Activated T-helper 9 cell treated with anti-CD3 and anti-CD28 coated beads, Interleukin-2, amount 50 U/mL, for 16 hours (primary cell): ENCODE measurements at places on chromosomes 7 and 10.

GRCh38 chr7:6209340-6209739 is 63.1 kb downstream of the CYTH3 start:
- no peak for DNase-seq

- no peak for DNase-seq
Observed at GRCh38 chr10:108363576-108363975, 1199.1 kb upstream of the SORCS1 start.

DNA sequence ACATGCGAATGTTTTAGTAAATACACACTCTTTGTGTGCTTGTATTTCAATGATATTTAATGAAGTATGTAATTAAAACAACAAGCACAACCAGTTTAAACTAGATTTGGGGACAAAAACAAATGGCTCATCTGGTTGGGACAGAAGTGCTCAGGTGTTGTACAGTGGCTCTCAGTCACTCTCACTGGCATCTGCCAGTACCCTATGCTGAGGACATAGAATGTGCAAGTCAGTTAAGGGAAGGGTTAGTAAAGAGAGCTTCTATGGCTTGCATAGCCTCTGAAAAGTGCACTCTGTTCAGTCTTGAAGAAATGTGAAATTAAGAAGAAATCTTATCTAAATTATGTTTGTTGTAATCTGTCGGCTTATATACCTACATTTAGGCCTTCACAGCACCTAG is 183.0 kb downstream of the LRRC4 start:
- DNase-seq = no peak

- no peak for DNase-seq
Observed at GRCh38 chr10:128245026-128245425, 118.8 kb upstream of the MKI67 start.

DNA sequence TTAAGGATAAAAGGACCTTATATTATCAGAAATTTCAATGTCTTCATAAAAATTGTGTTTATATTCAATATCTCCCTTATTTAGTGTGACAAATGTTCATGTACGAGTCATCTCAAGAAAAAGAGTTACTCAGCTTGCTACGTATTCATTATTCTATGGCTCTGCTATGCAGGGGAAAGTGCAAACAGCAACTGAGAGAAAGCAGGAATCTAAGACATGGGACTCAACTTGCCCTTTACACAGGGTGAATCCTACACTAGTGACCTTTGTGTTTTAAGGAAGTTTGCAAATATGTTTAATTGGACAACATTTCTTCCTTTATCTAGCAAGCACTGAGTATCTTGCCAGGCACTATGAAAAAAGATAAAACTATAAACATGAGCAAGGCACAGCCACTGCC is 104.7 kb downstream of the NPSR1 start:
- DNase-seq = no peak

- no peak for DNase-seq
Observed at GRCh38 chr7:129975309-129975708, 22.5 kb upstream of the UBE2H start.

GRCh38 chr10:101091546-101092290 is 29.9 kb downstream of the KAZALD1 start:
- no peak for DNase-seq

- no peak for DNase-seq
Observed at GRCh38 chr10:77168161-77168560, 469.4 kb downstream of the KCNMA1 start.

DNA sequence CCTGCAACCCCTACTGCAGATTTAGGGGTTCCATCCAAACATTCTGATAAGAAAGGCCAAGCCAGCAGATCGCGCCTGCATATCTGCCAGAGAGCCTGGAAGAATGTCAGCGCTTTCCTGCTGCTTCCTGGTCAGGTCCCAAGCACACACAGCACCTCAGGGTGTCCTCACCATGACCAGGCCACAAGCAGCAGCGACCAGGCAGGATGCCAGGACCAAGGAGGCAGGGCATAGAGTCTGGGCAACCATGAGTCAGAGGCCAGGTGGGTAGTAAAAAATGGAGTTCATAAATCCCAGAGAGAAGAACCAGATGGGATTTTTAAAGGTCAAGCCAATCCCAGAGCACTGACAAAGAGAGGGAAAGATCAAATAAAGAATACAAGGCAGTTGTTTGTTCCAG is 5.5 kb upstream of the FAM131B start:
- no peak for DNase-seq

- no peak for DNase-seq
Observed at GRCh38 chr7:13067036-13067435, 379.6 kb downstream of the ARL4A start.

GRCh38 chr7:34902182-34902581 is 135.1 kb downstream of the DPY19L1 start:
- DNase-seq = no peak

DNA sequence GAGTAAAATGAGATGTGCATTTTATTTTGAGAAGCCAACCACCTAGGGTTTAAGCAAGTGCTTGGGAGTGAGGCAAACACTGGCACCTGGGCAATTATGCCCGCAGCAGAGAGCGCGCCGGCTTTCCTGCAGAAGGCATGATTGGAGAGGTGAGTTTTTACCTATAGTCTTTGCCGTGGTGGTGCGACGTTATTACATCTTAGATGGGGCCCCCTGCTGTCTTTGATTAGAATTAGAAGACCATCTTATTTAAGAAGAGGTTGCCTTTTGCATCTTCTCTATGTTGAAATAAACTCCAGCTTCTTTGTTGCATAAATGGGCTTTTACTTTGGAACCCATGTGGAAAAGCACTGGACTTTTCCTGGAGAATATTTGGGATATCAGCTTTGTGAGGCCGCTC is 409.5 kb downstream of the GLRX3 start:
- DNase-seq = no peak

DNA sequence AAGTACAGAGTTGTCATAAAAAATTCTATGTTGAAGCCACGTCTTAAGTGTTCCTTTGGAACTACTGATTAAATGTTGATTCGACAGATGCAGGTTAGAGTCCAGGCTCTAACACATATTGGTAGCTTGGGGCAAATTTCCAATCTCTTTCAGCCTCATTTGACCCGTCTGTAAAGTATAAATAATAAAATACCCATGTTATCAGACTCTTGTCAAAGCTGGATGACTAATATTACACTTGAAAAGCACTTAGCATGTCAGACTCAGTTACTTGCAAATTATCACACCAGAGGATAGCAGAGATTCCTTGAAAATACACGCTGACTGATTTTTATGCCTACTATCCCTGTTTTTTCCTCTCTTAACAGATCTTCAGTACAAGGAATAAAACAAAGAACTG is 18.1 kb upstream of the MACC1 start:
- DNase-seq = no peak

DNA sequence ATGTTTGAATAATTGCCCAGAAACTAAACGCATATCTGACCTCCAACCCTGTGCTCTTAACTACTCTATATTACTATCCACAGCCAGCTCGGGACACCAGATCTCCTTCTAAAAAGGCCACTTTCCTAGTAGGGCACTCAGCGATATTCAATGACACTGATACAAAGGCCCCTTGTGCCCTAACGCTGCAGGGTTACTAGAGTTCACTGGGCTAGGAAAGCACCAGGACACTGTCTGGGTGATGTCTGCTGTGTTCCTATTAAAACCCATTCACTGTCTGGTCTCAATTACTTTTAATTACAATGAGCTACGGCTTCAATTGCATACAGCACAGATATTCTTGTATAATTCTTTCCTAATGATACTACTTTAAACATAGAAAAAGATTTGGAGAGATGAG is 91.7 kb downstream of the SORCS1 start:
- no peak for DNase-seq

DNA sequence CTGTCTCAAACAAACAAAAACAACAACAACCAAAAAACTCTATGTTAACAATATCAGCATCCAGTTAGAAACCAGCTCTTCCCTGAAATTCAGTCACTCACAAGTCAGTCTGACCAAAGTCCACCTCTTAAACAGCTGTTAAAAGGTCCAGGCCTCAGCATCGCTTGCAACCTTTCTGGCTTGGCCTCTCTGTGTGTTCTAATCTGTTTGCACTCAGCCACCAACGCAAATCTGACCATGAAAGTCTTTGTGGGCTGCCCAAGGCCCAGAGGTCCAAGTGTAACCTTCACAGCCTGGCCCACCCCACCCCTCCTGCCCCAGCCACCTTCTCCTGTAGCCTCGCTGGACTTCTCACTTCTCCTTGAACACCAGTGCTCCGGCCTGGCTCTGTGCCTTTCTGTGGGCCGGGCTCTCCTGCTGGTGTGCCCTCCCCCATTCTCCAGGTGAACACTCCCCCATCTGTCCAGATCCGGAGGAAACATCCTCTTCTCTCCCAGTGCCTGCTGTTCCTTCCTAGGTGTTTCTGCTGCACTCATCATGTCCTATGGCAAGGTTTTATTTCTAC is 72.2 kb upstream of the EFCAB10 start:
- DNase-seq = no peak

DNA sequence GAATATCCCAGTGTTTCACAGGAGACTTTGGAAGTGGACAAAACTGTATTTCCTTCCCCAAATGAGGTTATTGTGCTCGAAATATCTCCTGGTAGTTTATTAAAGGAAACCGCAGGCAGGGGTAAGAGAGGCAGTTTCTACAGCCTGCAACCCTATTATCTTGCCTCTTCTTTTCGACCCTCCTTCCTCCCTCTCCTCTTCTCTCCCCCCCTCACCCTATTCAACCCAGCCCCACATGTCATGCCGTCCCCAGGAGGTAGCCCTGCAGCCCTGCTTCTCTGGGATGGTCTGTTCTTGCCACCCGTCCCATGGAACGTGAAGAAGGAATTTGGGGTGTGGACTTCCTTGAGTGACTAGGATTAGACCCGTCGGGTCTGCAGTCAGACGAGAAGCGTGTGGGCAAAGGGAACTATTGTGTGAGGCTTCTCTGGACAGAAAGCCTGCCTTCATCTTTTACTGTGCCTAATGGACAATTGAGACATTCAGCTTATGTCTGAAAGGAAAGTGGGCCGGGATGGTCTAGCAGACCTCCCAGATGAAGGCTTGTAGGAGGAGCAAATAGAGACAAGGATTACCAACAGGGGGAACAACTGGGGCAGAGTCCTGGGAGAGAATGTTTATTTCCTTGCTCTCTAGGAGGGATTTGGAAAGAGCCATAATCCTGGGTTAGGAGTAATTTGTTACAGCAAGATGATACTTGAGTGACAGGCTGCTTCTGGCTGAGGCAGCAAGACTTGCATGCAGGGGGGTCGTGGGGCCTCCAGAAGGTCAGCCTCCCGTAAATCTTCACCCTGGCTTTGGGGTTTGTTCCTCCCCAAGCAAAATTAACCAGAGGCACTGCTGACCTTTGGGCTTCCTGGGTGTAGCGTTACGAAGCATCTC is 77.8 kb downstream of the TCF7L2 start:
- DNase-seq = no peak

DNA sequence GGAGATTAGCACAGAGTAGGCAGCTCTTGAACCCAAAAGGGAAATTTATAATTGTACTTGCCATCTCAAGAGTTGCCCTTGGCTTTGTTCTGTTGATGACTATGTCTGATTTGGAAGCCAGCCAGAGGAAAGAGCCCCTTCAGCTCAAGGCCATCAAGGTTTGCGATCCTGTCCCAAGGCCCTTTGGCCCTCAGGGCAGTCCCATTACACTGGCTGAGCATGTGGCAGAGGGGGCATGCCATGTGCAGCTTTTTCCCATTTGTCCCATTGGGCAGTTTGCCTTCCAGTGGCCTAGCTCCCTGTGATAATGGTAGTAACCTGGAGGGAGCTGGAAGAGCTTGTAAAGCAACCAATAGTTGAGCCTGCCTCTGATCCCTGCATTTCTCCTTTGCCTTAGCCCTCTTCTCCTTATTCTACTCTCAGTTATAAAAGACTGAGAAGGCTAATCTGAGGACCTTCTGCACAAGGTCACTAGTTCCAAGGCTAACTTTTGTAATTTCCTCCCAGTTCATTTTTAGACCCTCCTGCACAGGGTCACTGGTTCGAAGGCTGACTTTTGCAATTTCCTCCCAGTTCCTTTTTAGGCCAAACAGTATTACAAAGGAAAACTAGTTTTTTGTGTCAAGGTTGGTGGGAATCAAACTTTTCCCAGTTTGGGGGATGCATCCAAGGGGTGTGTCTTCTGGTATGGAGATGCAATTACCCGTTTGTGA is 31.0 kb upstream of the ARHGAP12 start:
- no peak for DNase-seq

GRCh38 chr7:36013246-36014014 is 139.6 kb upstream of the EEPD1 start:
- DNase-seq = no peak

DNA sequence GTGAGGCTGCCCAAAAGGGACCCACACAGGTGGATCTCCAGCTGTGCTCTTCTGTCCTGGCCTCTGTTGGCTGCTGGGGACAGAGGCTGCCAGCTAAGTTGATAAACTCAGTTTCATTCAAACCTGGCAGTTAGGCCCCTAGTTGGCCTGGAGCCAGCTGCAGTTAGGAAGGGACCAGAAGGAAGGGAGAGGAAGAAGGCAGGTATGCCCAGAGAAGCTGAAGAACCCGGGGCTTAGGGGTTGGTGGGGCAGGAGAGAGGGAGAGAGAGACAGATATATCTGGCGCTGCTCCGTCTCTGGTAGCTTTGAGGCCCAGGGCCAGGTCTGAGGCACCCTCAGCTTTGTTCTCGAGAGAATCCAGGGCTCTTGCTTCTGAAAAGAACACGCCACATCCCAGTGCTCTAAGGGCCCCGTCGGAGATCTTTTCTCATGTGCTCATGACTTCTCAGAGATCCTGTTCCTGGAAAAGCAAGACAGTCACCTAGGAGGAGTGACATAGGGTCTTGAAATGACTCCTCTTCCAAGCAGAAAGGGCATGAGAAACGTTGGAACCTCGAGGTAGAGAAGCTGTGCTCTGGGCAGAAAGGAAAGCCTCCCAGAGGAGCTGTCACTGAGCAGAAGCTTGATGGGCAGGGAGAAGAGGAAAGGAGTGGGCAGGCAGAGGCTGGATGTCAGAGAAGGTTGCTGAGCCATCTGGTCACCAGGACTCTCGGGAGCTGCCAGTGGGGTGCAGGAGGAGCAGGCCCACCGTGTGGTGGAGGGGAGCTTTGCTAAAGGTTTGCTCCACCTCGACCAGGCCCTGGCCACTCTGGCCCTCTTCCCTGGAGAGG is 153.6 kb downstream of the ARHGAP21 start:
- DNase-seq = no peak

DNA sequence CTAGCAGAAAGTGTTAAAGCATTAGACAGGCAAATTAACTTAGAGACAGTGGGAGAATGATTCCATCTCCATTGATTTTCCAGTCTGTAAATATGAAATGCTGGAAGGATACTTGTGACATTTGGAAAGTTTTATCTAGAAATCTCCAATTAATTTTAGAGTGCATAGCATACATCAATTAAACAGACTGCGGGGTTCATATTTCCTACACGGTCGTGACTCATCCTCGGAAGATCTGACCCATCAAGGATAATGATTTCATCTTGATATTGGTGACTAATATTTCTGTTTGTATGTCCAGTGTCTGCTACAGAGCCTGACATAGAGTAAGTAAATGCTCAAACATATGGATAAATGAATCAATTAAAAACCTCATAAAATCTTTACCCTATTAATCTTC is 474.9 kb downstream of the KCNMA1 start:
- DNase-seq = no peak
